ENCODE measurements at places on chromosomes 13 and 19.

GRCh38 chr13:30618186-30618929, 638 bp downstream of the USPL1 start:
- no peak for DNase-seq

GRCh38 chr13:103282571-103283450, 216.6 kb upstream of the SLC10A2 start:
- DNase-seq, result no peak

DNA sequence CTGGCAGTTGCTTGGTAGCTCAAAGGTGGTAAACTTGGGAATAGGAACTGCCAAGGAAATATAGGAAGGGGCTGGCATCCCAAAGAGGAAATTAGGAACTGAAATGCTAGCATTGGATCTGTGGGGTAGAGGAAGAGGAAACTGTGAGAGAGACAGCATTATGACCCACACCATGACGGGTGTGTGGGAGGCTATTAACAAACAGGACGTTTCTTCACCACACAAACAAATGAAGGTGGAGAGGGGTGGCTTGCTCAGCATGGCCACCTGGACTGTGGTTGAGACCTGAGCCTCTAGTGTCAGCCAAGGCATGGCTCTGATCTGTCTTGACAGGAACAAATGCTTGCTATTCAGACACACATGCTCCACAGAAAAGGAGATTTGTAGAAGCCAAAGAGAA, 178.2 kb downstream of the B3GLCT start:
- DNase-seq, result no peak

GRCh38 chr19:4396949-4397783, 3.2 kb downstream of the SH3GL1 start:
- DNase-seq, result no peak

DNA sequence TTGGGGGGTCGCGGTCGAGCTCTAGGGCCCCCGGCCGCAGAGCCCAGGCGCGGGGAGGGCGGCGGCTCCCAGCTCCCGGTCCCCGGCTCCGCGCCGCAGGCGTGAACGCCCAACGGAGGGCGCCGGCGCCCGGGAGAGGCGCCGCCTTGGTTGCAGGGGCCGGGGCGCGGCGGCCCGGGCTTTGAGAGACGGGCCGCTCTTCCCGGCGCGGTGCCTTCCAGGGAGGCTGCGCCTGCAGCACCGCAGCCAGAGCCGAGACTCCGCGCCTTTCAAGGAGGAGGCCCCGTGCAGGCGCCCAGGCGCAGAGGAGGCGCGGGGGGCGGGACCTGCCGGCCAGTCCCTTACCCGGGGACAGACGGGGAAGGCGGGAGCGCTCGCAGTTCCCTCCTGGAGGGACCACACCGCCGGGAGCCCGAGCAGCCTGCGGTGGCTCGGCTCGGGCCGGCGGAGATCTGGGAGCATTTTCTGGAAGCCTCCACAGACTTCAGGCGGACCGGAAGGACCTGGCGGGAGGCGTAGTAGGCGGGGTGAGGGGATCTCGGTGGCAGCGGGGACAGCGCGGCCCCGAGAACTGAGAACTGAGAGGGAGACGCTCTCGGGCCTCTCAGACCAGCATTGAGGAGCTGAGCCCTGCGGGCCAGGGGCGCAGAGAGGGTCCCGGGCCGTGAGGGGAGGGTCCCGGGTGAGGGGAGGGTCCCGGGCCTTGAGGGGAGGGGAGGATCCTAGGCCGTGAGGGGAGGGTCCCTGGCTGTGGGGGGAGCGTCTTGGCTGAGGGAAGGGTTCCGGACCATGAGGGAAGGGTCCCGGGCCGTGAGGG, 25.5 kb upstream of the MCF2L start:
- DNase-seq, result no peak

DNA sequence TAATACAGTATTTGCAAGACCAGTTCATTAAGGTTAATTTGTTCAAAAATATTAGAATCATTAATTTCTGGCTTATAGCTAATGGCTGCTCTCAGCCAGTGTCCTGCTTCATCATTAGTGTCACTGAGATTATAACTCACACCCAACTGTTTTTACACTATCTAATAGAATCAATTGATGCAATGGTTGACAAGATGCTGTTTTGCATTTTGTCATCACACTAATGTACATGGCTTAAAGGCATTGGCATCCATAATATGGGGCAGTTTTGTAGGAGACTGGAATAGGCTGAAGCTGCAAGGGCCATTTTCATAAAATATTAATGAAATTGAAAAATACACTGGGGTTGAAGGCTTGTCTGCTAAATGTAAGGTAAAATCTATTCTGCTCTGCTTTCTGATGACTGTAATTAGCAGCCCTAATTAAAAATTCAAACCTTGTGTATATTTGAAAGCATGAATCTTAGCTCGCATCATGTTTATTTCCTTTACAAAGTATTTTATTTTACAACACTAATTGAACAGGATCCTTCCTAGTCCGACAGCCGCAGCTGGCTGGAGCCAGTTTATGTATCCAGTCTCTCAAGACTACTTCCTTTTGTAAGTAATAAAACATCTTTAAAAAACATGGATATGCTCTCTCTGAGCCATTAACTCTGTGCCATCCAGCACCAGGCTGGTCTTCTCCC, 296.7 kb downstream of the POU4F1 start:
- DNase-seq, result no peak

DNA sequence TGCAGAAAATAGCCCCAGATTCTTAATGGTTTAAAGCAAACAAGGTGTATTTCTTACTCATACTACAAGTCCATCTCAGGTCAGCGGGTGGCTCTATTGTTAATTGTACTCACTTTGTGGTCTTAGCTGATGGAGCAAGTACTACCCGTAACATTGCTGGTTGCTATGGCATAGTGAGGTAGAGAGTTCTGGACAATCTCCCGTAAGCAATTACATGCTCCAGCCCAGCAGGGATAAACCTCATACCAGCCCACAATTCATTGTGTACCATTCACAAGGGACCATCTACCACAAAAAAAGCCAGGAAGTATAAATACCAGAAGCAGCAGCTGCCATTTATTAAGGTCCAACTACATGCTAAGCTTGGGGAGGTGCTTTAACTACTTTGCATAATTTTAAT, 167.1 kb downstream of the PCDH9 start:
- DNase-seq, result peak; percentile 9

GRCh38 chr19:56083668-56084067, 37.4 kb downstream of the ZNF787 start:
- no peak for DNase-seq

- no peak for DNase-seq
Observed at GRCh38 chr13:28585561-28585960, 73.4 kb upstream of the POMP start.

DNA sequence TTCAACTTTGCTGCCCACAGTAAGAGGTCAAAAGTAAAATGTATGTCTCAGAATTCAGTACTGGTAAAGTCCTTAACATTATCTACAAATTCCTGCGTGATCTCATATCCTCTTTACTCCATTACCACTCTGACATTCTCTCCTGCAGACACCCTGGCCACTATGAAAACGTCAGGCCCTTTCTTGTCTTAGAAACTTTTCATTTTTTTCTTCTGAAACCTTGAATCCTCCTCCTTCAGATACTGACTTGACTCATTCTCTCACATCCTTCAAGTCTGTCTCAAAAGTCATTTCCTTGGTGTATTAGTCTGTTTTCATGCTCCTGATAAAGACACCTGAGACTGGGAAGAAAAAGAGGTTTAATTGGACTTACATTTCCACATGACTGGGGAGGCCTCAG, 262.3 kb downstream of the POU4F1 start:
- DNase-seq, result no peak

GRCh38 chr13:47241446-47241845, 344.6 kb upstream of the HTR2A start:
- no peak for DNase-seq

- no peak for DNase-seq
Observed at GRCh38 chr19:296476-297225, 5.4 kb upstream of the PLPP2 start.

DNA sequence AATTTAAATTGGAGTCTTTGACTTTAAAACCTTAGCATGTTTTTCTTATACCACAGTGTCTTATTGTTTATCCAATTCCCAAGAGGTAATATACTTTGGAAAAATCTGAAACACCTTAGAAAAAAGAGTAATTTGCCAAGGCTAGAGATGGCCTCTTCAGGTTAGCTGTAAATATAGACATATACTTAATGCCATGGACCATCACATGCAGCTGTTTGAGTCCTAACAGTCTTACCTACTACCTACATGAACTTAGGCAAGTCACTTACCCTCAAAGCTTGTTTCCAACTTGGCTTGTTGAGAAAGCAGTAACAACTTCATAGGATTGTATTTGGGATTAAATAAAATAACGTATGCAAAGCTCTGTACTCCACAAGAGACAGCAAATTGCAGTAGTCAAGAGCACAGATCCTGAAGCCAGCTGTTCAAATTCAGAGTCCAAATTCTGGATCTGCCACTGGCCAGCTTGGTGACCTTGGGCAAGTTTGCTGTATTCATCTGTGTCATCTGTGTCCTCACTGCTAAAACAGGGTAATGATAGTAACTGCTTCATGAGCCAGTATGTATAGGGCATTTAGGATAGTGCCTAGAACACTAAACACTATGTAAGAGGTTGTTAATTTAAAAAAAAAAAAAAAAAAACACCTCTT, 13.2 kb upstream of the SPART start:
- DNase-seq, result no peak

DNA sequence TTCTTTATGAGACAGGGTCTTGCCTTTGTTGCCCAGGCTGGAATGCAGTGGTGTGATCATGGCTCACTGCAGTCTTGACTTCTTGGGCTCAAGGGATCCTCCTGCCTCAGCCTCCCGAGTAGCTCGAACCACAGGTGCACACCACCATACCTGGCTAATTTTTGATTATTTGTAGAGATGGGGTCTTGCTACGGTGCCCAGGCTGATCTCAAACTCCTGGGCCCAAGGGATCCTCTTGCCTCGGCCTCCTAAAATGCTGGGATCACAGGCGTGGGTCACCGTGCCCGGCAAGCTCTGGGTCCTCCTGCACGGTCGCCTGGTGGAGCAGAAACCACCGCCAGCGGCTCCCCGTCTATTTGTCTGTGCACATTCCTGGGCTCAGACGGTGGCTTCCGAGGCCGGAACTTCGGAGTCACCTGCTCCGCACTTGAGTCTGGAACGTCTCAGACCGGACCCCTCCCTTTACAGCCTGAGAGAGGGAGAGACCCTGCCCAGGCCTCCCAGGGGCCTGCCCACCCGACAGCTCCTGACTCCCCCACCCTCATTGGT, 22.2 kb downstream of the EFNA2 start:
- DNase-seq, result no peak

DNA sequence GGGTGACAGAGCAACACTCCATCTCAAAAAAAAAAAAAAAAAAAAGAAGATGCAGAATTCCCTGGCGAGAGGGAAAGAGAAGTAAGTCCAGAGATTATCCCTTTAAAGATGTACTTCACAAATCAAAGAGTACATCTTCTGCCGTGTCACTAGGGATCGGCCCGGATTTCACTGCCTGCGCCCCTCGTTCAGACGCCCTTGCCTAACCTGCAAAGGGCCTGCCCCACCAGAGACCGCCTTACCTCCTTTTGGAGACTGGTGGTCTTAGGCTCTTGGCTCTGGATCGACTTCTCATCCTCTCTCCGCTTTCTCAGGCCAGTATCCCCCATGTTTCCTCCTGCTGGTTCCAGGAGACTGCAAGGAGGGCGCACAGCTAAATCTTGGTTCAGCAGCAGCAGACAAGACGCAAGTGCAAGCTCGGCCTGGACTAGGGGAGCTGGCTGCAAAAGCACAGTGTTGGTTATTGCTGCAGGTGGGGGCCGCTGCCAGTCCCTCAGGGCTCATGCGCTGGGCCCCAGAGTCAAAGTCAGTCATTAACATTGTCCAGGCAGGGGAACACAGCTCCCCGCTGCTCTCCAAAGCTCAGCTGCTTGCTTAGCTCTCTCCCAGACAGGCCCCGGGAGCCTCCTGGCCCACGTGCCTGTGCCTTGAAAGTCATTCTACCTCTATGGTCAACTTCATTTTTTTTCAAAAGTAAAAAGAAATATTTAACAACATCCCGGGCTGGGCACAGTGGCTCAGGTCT, 1.2 kb downstream of the SLC7A9 start:
- DNase-seq, result no peak

DNA sequence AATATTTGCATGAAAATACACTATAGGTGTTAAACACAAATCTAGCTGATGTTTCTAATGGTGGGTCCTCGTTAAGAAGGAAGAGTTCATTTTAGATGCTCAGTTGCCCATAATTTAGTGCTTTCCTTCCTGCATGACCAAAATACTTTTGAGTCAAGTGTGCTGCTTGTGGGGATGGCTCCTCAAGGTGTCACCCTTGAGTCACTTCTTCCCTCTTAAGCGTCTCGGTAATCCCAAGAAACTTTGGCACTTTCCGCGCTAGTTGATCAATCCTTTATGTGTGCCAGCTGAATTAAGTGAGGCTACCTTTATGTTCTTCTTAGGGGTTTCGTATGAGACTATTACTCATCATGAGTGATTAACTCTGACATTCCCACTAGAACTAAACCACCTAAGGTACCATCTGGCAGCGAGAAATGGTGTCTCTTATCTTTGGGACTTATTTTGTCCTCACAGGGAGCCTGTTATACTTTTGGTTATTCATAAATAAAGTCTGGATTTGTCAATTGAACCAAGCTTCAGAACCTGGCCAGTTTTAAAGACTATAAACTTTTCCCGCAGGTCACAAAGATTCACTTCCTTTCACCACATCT, 106.8 kb downstream of the NHLRC3 start:
- DNase-seq, result no peak

- DNase-seq, result no peak
Observed at GRCh38 chr19:53112286-53112685, 9.1 kb upstream of the ZNF160 start.

DNA sequence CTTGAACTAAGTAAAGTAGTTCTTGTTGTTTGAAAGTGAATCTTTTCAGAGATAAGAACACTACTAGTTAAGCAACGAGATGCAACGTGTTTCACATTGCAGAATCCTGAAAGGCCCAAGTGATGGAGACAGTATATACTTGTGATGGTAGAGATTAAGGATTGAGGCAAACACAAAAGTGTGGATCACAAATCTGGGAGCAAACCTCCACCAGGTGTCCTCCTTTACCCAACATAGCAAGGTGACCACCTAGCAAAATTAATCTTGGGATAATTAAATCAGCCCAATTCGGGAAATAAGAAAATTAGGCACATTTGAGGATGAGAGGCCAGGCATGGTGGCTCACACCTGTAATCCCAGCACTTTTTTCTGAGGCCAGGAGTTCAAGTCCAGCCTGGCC, 563.9 kb downstream of the DACH1 start:
- peak; percentile 20 for DNase-seq

DNA sequence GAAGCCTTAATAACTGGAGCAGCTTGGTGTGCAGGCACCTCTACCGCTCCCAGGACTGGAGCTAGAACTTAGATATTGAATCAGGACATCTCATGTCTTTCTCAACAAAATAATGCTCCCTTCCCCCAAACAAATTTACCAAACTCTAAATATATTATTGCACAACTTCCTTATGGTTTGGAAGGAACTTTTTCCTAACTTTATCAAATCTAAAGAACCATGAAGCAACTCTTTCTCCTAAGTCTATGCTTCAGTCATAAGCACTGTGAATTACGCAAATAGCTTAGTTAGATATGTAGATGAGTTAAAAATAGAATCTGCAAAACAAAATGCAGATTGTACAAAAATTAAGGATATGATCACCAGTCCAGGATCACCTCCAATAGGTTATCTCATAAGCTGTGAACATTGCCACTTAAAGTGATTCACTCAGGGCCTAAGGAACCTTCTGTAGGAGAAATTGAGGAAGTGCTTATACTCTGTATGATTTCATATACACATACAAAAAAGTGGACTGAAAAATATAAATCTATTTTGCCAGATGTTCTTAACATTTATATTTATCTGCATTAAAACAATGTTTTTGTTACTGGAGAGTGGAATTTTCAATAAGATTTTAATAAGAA, 20.4 kb upstream of the MAB21L1 start:
- no peak for DNase-seq

GRCh38 chr19:11092181-11092538, 2.9 kb downstream of the LDLR start:
- peak; percentile 62 for DNase-seq

Data from DMS153 (cell line).